ENCODE measurements at places on chromosomes 4 and X.

GRCh38 chr4:14883166-14883565 is 119.1 kb upstream of the CPEB2 start:
- DNase-seq, result no peak

- DNase-seq, result no peak
These were observed 73.9 kb upstream of the MED14 start for GRCh38 chrX:40809210-40809609.

- DNase-seq, result no peak
These were observed 68.6 kb downstream of the PRKG2 start for GRCh38 chr4:81146466-81146865.

DNA sequence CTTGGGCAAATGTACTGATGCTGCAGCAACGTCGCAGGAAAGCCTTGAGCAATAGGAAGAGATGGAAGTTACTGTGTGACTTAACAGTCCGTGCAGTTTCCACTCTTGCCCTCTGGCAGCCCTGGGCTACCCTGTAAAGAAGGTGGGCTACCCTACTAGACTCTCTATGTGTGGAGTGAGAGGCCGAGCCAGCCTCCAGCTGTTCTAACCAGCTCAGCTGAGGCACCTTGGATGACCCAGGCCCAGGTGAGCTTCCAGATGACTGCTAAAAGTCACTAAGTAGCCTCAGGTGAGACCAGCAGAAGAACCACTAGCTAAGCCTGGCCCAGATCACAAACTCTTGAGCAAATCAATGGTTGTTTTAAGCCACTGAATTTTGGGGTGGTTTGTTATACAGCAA is 34.9 kb upstream of the PPP2R2C start:
- DNase-seq, result no peak

DNA sequence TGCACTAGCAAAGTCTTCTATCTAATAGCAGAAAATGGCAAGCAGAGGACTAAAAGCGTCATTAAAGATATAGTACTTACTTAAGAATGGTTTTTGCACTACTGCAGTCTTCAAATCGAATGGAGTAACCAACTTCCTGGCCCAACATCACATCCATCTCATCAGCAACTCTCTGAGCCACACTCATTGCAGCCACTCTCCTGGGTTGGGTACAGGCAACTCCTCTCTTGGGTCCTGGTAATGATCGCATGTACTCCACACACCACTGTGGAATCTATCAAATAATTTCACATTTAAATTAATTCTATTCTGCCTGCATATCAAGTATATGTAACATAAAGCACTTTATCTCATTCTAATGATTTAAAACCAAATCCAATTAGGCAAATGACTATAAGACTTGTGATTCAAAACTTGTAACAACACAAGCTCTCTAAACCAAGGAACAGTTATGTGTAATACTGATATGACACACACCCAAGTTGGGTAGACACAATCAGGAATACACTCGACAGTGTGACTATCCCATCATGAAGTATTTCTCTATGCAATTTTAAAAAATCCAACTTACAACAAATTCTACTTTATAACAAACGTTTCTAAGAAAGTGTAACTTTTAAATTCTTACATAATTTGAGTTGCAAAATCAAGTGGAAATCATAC is 13.6 kb downstream of the DHX15 start:
- DNase-seq, result no peak

DNA sequence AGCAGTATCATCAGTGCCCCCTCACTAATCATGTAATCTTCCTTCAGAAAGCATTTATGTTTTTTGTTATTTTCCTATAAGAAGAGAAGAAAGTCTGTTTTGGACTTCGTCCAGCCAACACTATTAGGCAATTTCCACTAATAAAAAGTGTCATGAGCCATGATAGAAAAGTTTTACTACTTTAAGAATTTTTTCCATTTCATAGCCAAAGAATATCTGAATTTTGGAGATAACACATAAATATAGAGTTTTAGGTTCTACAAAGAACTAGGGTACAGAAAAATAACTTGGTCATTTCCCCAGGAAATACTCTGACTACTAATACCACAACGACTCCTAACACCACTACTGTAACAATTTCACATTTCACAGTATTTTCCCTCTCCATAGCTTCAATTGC is 41.8 kb upstream of the VEGFC start:
- DNase-seq, result no peak

DNA sequence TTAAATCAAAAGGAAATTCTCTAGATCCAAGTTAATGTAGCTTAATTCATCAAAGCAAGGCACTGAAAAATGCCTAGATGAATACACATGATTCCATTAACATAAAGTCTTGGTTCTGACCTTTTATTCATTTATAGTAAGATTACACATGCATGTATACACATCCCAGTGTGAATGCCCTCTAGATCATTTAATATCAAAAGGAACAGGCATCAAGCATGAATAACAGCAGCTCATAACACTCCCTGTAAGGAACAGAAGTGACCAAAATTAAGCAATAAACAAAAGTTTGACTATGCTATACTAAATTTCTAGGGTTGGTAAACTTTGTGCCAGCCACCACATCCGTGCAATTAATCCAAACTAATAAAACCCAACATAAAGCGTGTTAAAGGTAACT is 511.5 kb downstream of the SPIN4 start:
- no peak for DNase-seq

GRCh38 chr4:38529189-38530115 is 134.5 kb upstream of the KLF3 start:
- DNase-seq, result no peak

- DNase-seq, result no peak
These were observed 53.7 kb downstream of the THAP9 start for GRCh38 chr4:82954212-82954611.

DNA sequence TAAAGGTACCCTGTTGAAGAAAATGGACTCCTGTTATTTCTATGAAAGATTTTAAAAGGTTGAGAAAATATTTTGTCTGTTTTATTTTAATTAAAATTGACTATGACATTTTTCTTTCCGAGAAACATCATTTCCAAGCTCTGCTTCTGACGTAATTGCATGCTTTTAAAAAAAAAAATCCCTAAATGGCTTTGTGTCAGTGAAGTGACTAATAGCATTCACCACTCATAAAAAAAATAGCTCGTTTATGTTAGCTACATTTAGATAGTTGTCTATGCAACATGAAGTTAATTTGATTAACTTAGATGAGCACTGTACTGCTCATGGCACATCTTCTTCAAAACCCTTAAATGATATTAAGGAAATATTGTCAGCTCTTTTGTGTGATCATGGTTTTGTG is 105.1 kb upstream of the KLHL13 start:
- DNase-seq, result no peak

DNA sequence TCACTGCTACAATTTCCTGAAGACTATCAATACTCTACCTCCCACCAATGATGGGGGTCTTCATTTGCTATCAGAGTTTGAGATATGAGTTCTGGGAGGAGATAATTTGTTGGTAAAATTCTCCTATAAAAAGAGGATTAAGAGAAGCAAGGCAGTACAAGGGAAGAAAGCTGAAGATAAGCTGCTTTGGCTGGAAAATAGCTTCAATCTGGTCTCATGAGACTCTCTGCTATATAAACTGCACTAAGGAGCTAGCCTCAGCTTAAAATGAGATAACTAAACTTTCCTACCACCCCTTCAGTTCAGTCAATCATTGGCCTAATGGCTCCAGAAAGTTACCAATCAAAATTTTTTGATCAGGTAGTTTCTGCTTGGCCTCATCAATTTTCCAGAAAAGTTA is 2105.0 kb downstream of the ARAP2 start:
- DNase-seq, result no peak

GRCh38 chr4:66273110-66273509 is 602.8 kb upstream of the EPHA5 start:
- DNase-seq, result no peak

GRCh38 chr4:106618956-106619355 is 250.4 kb upstream of the GIMD1 start:
- DNase-seq, result no peak

GRCh38 chr4:155491336-155492120 is 114.8 kb upstream of the MAP9 start:
- no peak for DNase-seq

- DNase-seq, result no peak
These were observed 36.0 kb downstream of the BST1 start for GRCh38 chr4:15738877-15739276.

GRCh38 chr4:119111296-119111695 is 24.3 kb upstream of the MYOZ2 start:
- DNase-seq, result no peak

GRCh38 chrX:11666952-11667685 is 1.4 kb upstream of the ARHGAP6 start:
- DNase-seq, result no peak

- no peak for DNase-seq
These were observed 56.7 kb downstream of the SPINK2 start for GRCh38 chr4:56764775-56765174.

DNA sequence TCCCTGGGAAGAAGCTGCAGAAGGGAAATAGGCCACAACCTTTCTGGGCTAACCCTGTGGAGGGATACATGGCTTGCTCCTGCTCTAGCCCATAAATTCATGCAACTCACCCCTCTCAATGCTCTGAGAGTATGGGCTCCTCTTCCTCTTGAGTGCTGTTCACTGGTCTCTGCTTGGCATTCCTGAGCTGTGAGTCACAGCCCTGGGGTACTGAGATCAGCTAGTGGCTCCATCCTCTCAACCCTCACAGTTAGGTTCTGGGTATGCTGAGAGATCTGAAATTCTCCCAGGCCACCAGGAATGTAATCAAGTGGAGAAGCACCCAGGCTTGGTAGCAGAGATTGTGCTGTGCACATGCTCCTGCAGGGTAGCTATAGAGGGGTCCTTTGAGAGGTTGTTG is 60.6 kb upstream of the SPANXN2 start:
- DNase-seq, result no peak

DNA sequence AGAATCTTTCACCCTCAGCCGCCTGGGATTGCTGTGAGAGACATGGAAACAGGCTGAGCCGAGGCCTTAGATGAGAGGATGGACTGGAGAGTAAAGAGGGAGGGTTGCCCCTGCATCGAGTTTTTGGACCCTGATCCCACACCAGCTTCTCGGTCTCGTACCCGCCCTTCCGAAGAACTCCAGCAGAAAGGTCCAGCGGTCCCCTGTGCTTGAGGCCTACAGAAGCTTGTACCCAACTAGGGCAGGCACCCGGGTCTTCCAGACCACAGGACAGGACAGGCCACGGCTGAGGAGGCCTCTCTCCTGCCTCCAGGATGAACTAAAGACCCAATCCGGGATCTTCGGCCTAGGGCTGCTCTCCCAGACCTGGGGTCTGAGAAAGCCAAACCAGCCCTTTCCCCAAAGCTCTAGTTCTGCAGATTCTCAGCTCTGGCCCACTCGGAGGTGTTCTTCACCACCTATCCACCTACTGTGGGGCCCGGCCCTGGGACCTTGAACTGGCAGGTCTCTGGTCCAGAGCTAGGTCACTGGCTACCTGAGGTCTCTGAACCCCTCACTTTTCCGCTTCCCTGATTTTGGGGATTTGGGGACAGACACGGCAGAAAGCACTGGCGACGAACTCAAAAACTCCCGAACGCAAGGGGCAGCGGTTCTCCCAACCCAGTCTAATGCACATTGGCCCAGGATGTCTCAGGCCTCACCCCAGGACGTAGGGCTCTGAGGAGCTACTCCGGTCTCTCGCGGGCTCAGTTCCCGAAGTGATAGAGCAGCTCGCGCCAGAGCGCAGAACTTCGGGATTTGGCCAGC is 1.1 kb downstream of the NKX3-2 start:
- DNase-seq, result no peak

- DNase-seq, result no peak
These were observed 95.6 kb upstream of the WDR17 start for GRCh38 chr4:175970072-175970471.

GRCh38 chr4:31617667-31618066 is 897.5 kb downstream of the PCDH7 start:
- DNase-seq, result no peak

GRCh38 chr4:23788460-23788859 is 101.4 kb downstream of the PPARGC1A start:
- no peak for DNase-seq

DNA sequence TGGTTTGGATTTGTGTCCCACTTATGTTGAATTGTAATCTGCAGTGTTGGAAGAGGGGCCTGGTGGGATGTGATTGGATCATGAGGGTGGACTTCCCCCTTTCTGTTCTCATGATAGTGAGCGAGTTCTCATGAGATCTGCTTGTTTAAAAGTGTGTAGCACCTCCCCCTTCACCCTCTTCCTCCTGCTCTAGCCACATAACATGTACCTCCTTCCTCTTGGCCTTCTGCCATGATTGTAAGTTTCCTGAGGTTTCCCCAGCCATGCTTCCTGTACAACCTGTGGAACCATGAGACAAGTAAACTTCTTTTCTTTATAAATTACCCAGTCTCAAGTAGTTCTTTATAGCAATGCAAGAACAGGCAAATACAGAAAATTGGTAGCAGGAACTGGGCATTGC is 138.7 kb downstream of the INPP4B start:
- no peak for DNase-seq

- no peak for DNase-seq
These were observed 30.2 kb downstream of the RBBP7 start for GRCh38 chrX:16839852-16840460.

DNA sequence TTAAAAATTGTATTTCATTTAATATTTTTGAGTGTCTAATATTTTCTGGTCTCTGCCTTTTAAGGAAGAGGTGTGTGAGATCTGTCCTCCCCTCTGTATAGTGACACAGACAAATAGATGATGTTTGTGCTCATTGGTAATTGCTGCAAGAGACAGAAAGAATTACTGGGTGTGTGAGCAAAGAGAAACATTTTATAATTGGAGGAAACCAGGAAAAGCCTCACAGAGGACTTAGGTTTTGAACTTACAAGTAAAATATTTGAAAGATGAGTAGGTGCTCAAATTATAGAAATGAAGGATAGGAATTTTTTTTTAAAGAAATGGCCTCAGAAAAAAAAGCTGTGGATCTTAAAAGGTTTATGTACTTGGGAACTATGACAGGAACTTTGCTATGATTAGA is 149.8 kb downstream of the SPCS3 start:
- no peak for DNase-seq

DNA sequence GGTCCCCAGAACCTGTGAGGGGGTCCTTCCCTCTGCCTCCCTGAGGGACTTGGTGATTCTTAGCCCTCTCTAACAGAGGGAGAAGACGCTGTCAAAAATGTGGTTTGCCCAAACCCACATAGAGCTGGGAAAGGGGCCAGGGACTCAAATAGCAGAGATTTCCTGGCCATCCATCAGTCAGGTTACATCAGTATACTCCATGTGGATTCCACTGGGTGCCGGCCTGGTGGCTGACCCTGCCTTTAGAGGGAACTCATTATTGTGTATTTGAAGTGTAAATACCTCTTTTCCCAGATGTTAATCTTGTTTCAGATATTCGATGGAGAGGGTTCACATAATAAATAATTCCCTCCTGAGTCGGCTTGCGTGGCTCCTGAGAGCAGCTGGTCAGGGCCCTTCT is 130.3 kb downstream of the TBL1X start:
- DNase-seq, result no peak

Data from stimulated activated CD8-positive, alpha-beta memory T cell treated with anti-CD3 and anti-CD28 coated beads, Interleukin-4, amount 100 ng/mL, for 4 hours (primary cell).